ENCODE measurements at places on chromosomes 11 and 22. TPM values are rescaled to one million over a fixed set of nuclear protein-coding genes. Genes with fewer than 3 reads are reported as not detected.

DNA sequence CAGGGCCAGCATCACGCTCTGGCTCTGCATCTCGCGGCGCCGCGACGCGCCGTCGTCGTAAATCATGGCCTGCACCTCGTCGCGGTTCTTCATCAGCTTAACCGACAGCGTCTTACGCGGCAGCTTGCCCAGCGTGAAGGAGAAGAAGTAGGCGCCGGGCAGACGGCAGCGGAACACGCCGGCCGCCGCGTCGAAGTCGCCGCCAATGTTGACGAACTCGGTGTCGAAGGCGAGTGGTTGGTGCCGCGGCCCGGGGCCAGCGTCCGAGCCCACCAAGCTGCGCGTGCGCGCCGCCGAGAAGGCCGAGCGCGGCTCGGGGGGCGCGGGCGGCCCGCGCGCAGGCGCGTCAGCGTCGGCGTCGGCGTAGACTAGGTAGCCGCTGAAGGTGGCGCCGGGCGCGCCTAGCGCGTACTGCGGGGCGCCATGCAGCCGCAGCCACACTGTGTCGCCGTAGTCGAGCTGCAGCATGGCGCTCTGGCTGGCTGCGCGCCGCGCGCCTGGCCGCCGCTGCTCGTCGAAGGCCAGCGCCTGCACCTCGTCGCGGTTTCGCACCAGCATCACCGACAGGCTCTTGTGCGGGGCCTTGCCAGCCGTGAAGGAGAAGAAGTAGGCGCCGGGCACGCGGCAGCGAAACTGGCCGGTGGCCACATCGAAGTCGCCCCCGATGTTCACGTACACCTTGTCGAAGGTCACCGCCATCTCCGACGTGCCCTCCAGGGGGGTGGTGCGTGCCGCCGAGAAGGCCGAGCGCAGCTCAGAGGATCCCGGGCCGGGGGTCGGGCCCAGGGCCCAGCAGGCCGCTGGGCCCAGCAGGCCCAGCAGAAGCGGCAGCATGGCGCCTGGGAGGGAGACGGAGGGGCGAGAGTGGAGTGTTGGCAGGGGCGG, 3.7 kb downstream of the FAM180B start:
- peaks cover 70% of the 10 kb centered on the region for H3K4me1 ChIP-seq
- H3K27me3 ChIP-seq = peaks cover 28% of the 10 kb centered on the region
- H3K27ac ChIP-seq = peak overlapping the region; percentile 77
- no peak for DNase-seq

GRCh38 chr11:102263379-102264003, 53.8 kb upstream of the BIRC3 start:
- no peak overlapping the region for H3K4me3 ChIP-seq
- H3K27me3 ChIP-seq = no peaks in the 10 kb centered on the region
- H3K4me1 ChIP-seq = no peaks in the 10 kb centered on the region
- no peaks in the 10 kb centered on the region for H3K36me3 ChIP-seq

- DNase-seq = no peak
- H3K27me3 ChIP-seq = no peaks in the 10 kb centered on the region
- H3K36me3 ChIP-seq = no peaks in the 10 kb centered on the region
- peak overlapping the region; percentile 68 for H3K27ac ChIP-seq
- H3K4me1 ChIP-seq = peaks cover 31% of the 10 kb centered on the region
Observed at GRCh38 chr11:83035070-83035854, 36.4 kb downstream of the RAB30 start.

DNA sequence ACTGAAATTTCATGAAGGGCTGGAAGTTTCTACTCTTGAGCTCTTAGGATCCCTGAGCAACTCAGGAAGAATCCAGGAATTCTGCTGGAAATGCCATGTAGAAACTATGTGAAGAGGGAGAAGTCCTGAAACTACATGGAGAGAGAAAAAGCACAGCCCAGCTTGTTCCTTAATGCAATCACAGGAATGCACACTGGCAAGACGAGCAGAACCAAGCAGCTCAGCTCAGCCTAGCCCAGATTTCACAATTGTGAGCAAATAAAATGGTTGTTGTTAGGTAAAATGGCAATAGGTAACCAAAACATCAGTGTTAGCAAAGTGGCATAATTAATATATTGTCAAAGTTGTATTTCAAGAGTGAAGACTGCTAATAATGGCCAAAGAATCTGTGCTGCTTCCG, 28.1 kb downstream of the ZNF214 start:
- no peaks in the 10 kb centered on the region for H3K4me1 ChIP-seq
- H3K27me3 ChIP-seq = no peaks in the 10 kb centered on the region
- H3K27ac ChIP-seq = no peak overlapping the region

DNA sequence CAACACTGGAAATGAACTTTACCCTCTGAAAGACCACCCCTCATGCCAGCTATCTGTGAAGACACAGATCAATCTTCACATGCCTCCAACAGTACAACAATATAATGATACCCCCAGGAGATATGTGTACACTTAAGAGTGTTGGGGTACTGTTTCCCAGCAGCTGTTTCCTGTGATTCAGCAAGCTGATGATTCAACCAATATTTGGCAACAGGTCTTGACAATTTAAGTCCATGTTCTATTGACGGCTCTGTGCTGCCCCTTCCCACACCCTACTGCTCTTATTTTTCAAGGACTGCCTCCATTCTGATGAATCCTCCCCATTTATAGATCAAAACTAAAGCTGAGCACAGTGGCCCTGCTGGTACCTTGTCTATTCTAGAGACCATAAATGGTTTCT, 6.6 kb downstream of the SNX19 start:
- H3K36me3 ChIP-seq = peaks cover 99% of the 10 kb centered on the region
- DNase-seq = no peak
- no peak overlapping the region for H3K4me3 ChIP-seq
- H3K4me1 ChIP-seq = peaks cover 21% of the 10 kb centered on the region

Gene OR52E8
- not detected for total RNA-seq

Gene SEPTIN3
- total RNA-seq = 29.1 TPM

Gene RCOR2
- total RNA-seq = not detected

Gene IRAG1
- total RNA-seq = 5.9 TPM

Gene CCDC88B
- 16.8 TPM for total RNA-seq

GRCh38 chr11:30015725-30016412, 961 bp downstream of the KCNA4 start:
- H3K27ac ChIP-seq = no peak overlapping the region
- H3K36me3 ChIP-seq = no peaks in the 10 kb centered on the region
- no peak overlapping the region for H3K4me3 ChIP-seq
- H3K27me3 ChIP-seq = no peaks in the 10 kb centered on the region

GRCh38 chr11:19228968-19229367, 11.8 kb downstream of the E2F8 start:
- no peak overlapping the region for H3K4me3 ChIP-seq
- DNase-seq = no peak
- no peaks in the 10 kb centered on the region for H3K4me1 ChIP-seq
- H3K36me3 ChIP-seq = no peaks in the 10 kb centered on the region
- H3K27me3 ChIP-seq = no peaks in the 10 kb centered on the region

DNA sequence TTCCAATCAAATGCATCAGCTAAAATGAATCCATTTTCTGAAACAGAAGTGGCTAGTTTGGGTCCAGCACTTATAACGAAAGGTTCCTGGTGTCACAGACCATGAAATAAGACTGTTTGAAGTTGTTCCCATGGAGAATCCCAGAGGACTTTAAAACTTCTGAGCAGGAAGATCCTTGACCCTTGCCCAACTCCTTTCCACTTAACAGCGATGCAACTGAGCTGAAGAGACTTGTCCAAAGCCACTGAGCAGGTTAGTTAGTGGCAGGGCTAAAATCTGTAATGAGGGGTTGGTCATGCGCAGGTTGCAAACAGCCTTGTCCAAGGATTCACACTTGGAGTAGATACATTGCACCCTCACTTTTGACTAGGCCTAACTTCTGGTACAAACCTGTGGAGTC, 1.3 kb downstream of the RAB38 start:
- no peaks in the 10 kb centered on the region for H3K4me1 ChIP-seq
- no peak for DNase-seq
- H3K27me3 ChIP-seq = no peaks in the 10 kb centered on the region
- H3K27ac ChIP-seq = no peak overlapping the region
- H3K4me3 ChIP-seq = no peak overlapping the region

Gene PYGM
- total RNA-seq = 2.1 TPM

GRCh38 chr22:39356464-39356863, 6.7 kb downstream of the SYNGR1 start:
- H3K27me3 ChIP-seq = no peaks in the 10 kb centered on the region
- peaks cover 6% of the 10 kb centered on the region for H3K4me1 ChIP-seq
- H3K27ac ChIP-seq = peak overlapping the region; percentile 27
- no peak for DNase-seq
- H3K4me3 ChIP-seq = no peak overlapping the region

DNA sequence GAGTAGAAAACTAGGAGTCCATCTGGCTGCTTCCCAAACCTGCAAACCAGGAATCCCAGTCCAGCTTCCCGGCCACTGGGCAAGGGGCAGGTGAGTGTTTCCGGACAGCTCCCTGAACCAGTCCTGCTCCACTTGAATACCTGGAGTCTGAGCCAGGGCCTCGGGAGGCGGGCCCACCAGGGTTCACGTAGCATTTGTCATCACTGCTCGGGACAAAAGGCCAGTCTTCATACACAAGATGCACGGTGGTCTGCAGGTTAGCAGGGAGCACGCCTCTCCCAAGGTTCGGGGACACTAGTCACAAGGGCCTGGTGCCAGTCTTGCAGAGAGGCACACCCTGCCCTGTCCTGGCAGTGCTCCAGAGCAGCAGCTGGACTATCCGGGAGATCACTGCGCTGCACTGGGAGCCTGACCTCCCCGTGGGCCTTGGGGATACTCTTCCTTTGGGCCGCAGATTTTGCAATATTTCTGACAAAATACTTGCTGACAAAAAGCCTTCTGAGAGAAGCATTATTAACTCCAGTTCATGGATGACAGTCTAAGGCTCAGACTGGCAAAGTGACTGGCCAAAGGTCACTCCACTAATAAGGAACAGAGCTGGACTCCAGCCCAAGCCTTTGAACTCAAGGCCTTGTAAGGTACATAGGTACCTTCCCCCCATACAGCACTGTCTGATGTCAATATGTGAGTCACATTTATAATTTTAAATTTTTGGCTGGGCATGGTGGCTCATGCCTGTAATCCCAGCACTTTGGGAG, 25.1 kb downstream of the CD6 start:
- no peak overlapping the region for H3K4me3 ChIP-seq
- no peaks in the 10 kb centered on the region for H3K36me3 ChIP-seq
- DNase-seq = no peak
- H3K27me3 ChIP-seq = peaks cover 8% of the 10 kb centered on the region
- no peak overlapping the region for H3K27ac ChIP-seq

DNA sequence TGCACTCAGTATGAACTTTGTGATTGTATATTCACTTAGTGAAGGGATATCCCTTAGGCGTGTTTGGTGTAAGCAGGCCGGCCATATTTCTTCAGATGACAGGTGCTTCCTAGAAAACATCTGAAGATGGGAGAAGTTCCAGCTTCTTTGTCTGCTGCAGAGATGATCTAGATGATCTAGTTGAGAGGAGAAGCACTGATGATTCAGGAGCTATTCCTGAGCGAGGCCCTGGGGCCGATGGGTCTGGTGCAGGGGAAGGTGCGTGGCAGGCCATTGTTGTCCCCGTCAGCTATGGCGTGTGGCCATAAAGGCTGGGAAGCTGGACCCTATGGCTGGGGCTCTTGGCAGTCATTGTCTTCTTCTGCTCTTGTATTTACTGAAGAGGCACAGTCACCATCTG, 14.0 kb downstream of the FAM118A start:
- DNase-seq = no peak
- no peaks in the 10 kb centered on the region for H3K27me3 ChIP-seq
- H3K4me1 ChIP-seq = peaks cover 20% of the 10 kb centered on the region
- H3K4me3 ChIP-seq = no peak overlapping the region

- H3K36me3 ChIP-seq = no peaks in the 10 kb centered on the region
- DNase-seq = no peak
- peak overlapping the region; percentile 16 for H3K27ac ChIP-seq
- no peaks in the 10 kb centered on the region for H3K4me1 ChIP-seq
- H3K27me3 ChIP-seq = peaks cover 10% of the 10 kb centered on the region
- H3K4me3 ChIP-seq = no peak overlapping the region
Observed at GRCh38 chr11:131760091-131761061, 390.0 kb downstream of the NTM start.

Gene LARGE2
- not detected for total RNA-seq

DNA sequence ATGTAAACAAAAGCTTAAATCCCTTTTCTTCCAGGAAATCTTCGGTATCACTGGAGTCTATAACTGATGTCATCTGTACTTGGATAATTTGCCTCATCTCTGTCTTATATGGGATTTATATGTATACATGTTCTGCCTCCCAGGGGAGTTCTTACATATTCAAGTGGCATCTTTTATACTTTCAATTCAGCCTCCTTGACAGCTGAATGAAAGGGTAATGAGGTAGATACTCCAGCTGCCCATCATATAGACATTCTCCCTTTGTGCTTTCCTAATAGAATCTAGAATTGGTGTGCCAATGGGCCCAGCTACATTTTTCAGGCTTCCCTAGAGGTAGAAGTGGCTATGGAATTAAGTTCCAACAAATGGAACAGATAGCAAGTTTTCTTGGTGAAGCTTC, 223.8 kb downstream of the LRRC4C start:
- no peak overlapping the region for H3K4me3 ChIP-seq
- H3K27me3 ChIP-seq = no peaks in the 10 kb centered on the region
- no peaks in the 10 kb centered on the region for H3K4me1 ChIP-seq
- no peaks in the 10 kb centered on the region for H3K36me3 ChIP-seq
- no peak for DNase-seq
- no peak overlapping the region for H3K27ac ChIP-seq

DNA sequence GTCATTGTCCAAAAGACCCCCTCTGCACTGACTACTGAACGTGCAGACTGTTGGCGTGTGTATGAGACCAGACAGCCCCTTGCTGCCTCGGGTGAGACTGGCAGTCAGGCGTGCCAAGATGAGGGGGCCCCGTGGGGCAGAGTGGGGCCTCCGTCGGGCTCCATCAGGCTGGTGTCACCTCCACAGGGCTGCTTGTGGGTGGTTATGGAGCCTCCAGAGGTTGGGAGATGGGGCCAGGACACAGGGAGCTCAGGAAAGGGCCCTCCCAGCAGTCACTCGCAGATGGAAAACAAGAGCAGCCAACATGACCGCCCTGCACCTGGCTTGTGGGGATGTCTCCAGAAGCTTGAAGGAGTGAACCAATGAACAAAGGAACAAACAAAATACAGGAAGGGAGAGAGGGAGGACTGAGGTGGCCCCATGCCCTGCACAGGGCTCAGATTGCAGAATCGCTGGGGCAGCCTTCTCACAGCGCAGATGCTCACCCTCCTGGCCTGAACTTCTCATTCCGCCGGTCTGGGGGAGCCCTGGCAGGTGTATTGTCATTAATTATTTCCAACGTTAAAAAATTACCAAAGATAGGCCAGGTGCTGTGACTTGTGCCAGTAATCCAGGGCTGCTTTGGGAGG, 5.5 kb upstream of the PHLDA2 start:
- no peak overlapping the region for H3K4me3 ChIP-seq
- no peak overlapping the region for H3K27ac ChIP-seq
- H3K4me1 ChIP-seq = peaks cover 10% of the 10 kb centered on the region
- no peaks in the 10 kb centered on the region for H3K27me3 ChIP-seq

Gene FOLR1
- total RNA-seq = not detected

GRCh38 chr11:80281194-80281593, 840.4 kb upstream of the TENM4 start:
- no peaks in the 10 kb centered on the region for H3K4me1 ChIP-seq
- H3K27ac ChIP-seq = no peak overlapping the region
- DNase-seq = no peak
- H3K4me3 ChIP-seq = no peak overlapping the region
- no peaks in the 10 kb centered on the region for H3K27me3 ChIP-seq
- no peaks in the 10 kb centered on the region for H3K36me3 ChIP-seq

Measured in tibial nerve (tissue), 4 donors.